Activated effector memory CD4-positive, alpha-beta T cell treated with Interleukin-2 at 50 U/mL for 16 hours (primary cell): ENCODE measurements at places on chromosomes 11 and 22.
A peak's percentile ranks its signal among the peaks of the same experiment; 100 is the strongest.

- no peak for DNase-seq
Measured at GRCh38 chr11:65400307-65401072, 14.1 kb downstream of the FRMD8 start.

DNA sequence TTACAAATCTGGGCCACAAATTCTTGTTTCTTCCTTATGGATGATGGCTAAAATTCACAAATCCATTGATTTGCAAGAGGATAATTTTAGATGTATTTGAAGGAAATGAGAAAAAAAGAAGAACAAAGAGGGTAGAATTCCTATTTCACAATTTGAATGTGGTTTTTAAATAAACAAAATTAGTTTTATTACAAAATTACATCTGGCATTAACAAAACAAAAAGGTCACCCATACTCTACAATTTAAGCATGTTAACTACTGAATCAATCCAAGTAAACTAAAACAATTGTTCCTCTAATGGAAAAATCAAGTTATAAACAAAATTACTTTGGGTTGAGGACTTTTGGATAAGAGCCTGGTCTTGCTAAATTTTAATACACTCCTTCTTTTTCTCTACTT, 242.0 kb downstream of the METTL15 start:
- DNase-seq = no peak

DNA sequence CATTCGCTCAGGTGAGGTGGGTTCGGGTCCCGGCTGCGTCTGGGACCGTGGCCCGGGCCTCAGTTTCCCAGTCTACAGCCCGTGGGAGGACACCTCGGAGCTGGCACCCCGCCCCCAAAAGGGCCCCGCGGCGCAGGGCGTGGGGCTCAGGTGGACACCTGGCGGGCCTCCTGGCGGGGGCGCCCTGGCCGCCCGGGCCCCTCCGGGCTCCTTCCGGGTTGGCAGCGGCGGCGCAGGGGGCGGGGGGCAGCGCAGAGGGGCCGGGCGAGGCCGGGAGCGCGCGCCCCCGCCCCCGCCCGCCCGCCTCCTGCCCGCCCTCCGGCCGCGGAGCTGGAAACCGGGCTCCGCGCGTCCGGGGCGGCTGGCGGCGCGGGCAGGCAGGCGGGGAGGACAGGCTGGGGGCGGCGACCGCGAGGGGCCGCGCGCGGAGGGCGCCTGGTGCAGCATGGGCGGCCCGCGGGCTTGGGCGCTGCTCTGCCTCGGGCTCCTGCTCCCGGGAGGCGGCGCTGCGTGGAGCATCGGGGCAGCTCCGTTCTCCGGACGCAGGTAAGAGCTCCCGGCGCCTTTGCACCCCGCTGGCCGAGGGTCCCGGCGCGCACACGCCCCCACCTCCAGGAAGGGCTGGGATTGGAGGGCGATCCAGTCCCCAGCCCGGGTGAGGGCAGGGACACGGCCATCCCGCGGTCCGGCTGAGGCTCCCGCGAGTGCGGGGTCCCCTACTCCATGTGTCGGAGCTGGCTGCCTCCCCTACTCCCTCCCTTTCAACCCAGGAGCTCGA, at the start of gene EMID1:
TSS of gene EMID1 (plus strand) at position 303 of the 778 bp plus-strand sequence. CDS start at position 446, 143 bp downstream.
- no peak for DNase-seq

DNA sequence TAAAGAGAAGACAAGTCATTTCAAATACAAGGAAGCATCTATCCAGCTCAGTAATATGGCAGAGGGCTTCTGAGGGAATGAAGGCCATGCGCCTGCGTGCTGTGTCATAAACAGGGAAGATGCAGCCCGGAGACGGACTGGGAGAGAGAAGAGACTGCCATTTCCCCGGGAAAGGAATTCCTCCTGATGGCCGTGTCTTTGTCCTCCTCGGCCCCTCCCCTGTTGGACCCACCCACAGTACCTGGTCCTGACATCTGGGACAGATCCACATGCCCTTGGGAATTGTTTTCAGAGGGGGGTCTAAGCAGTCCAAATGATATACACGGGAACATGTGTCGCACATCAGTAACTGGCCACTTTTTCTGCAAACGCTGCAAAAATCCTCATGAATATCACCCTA, 15.5 kb downstream of the LARGE2 start:
- no peak for DNase-seq

DNA sequence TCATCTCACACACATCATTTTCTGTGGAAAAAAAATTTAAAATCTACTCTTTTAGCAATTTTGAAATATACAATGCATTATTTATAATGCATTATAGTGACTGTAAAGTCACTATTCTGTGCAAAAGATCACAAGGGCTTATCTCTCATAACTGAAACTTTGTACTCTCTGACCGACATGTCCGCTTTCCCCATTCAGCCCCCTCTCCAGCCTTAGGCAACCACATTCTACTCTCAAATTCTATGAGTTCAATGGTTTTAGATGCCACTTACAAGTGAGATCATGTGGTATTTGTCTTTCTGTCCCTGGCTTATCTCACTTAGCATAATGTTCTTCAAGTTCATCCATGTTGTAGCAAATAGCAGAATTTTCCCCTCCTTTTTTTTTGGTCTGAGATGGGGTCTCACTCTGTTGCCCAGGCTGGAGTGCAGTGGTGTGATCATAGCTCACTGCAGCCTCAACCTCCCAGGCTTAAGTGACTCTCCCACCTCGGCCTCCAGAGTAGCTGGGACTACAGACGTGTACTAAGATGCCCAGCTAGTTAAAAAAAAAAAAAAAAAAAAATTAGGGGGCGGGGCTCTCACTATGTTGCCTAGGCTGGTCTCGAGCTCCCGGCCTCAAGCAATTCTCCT, 44.5 kb downstream of the SYN3 start:
- no peak for DNase-seq

- DNase-seq = no peak
Measured at GRCh38 chr22:23183061-23183698, 2.9 kb downstream of the BCR start.

GRCh38 chr11:78902771-78903507, 328.3 kb upstream of the NARS2 start:
- no peak for DNase-seq

DNA sequence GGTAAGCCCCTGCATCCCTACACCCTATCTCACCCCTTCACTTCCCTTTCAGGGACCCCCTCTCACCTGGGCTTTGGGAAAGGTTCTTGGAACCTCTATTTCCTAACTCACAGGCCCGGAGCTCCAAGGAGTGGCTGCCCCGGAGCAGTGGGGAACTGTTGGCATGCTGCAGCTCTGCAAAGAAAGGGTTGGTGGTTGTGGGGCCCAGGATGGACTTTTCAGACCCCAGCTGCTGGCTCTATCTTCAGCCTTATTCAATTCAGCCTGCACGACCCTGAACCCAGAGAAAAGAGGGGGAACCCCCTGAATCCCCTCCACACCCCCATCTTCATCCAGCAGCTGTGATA, 10.0 kb downstream of the ROBO4 start:
- no peak for DNase-seq

GRCh38 chr11:1089738-1090599, 15.3 kb downstream of the MUC2 start:
- no peak for DNase-seq

GRCh38 chr22:19110064-19110458, 12.2 kb downstream of the DGCR2 start:
- no peak for DNase-seq

DNA sequence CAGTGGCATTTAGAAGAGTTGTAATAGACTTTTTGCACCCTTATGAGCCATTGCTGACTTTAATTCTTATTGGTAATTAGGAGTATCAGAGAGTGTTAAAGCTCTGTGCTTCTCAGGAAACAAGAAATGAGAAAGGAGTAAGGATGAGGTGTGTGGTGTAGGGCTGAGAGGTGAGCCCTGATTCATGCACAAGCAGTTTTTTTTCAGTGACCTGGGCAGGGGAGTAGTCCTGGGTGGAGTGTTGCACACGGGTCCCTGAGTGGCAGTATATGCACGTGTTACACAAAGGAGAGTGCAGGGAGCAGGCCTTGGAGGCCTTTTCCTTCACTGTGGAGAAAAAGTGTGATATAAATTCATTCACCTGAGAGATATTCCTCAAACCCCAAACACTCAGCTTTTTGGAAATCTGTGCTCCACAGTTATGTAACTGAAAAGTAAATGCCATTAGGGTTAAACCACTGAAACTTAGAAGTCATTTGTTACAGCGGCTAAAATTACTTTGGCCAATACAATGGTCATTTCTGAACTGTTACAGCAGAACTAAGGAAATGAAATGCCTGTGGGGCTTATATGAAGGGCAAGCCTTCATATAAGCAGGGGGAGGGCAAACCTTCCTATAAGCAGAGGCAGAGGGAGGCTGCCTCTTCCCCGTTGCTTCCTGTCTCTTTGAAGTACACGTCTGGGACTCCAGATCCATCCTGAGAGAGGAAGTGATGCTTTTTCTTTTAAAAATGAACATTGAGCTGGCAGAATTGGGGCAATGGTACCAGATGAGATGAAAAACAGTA, 62.6 kb upstream of the OLFML1 start:
- DNase-seq = no peak

GRCh38 chr22:26669060-26669481, 11.7 kb downstream of the MIAT start:
- no peak for DNase-seq

DNA sequence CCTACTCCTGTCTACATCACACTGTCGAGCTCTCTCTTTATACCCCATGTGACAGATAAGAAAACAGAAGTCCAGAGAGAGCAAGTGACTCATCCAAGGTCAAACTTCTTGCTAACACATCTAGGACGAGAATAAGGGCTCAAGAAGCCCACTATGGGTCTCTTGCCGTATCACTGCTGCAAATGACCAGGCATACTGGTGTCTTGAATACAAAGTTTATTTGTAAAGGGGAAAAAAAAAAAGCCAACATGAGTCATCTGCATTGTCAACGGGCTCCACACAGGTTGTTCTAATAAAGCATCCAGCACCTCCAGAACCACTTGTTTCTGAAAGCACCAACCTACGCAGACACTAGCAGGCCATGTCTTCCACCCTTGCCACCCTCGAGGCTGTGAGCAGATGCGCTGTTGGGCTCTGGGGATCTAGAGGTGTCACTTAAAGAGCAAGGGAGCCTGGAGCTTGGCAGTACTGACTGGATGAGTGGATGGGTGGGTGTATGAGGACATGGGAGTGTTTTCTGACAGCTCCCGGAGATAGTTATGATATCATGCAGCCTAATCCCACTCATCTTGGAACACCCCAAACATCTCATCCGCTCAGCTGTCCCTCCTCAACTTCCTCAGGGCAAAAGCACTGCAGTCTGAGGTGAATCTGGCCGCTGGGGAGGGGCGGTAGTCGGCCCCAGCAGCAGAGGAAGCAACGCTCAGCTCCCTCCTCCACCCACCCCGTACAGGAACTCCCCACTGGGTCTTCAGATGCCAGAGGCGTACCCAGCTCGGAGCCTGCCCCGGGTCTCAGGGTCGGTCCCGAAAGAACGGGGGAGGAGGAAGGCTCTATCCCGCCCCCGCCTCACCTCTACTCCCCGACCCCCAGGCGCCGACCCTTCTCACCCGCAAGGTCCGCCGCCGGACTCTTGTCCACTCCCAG, 1.0 kb downstream of the SMCO4 start:
- DNase-seq = peak; percentile 28

DNA sequence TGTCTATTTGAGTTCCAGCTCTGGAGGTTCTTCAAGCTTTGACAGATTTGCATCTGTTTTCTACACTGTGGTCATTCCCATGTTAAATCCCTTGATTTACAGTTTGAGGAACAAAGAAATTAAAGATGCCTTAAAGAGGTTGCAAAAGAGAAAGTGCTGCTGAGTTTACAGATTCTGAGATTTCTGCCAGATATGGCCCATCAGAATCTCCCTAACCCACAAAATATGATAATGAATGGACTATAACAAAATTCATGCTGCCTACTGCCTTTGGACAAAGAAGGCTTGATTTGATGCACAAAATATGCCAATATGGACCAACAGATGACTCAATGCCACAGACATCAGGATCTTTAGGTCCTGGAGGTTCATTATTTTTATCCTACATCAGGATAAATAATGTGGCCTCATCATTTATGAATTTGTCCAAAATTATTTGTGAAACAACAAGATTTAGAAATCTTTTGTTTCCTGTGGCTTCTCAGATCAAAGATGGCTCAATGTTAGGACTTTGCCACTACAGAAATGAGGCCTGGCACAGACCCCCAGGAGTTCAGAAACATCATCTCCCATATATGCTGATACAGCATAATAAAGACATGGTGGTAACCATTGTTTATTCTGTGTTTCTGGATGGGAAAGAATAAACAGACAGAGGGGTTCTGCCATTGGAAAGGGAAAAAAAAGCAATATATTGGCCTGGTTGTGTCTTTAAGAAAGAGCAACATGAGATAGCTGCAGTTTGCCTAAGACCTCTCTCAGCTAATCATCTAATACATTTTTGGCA, 6.7 kb downstream of the OR5AN1 start:
- no peak for DNase-seq

DNA sequence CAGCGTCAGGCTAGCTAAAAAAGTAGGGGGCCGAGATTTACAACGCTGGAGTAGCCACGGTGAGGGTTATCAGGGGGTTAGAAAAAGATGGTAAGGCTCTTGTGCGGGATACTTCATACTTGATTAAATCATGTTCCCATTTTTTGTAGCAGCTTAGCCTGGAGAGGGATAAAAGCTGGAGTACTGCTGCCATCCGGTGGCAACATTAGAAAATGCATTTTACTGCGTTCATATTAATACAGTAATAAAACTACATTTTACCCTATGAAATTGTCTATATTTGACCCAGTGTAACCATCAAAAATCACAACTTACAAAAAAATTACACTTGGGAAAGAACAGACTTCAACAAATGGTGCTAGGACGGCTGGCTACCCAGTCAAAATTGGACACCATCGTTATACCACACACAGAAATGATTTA, 17.3 kb downstream of the RPUSD4 start:
- DNase-seq = no peak

- no peak for DNase-seq
Measured at GRCh38 chr22:32627091-32627490, 152.5 kb downstream of the FBXO7 start.

GRCh38 chr11:94563848-94564467, 3.2 kb upstream of the PIWIL4 start:
- DNase-seq = no peak

DNA sequence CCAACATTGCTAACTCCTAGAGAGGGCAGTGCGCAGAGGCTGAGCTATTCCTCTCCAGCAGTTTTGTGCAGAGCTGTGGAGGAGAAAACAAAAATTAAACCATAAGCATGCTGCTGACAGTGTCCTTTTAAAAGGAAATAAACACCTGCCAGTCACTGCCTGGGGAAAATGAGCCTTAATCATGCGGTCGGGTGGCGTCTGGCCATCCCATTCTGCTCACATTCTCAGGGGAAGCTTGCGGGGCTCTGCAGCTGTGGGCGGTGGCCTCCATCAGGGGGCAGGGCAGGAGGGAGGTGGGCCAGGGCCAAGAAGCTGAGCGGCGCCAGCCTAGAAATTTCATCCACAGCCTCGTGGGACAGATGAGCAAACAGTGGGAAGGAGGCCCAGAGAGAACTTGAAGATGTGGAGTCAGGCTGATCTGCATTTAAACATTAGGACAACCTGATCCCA, 71.0 kb upstream of the TP53I11 start:
- DNase-seq = no peak

- no peak for DNase-seq
Measured at GRCh38 chr11:10561947-10562346, 6.5 kb downstream of the LYVE1 start.

- no peak for DNase-seq
Measured at GRCh38 chr11:66020618-66021357, 5.5 kb downstream of the CATSPER1 start.
